ENCODE measurements at places on chromosomes 7 and 10. TPM values are rescaled to one million over a fixed set of nuclear protein-coding genes. Genes with fewer than 3 reads are reported as not detected.

NXPH1 gene
- total RNA-seq, result not detected

EFCAB10 gene
- total RNA-seq, result not detected

ZP3 gene
- total RNA-seq, result 0.87 TPM

EVX1 gene
- total RNA-seq, result not detected

THSD7A gene
- 1.6 TPM for total RNA-seq

RTKN2 gene
- total RNA-seq, result 1.3 TPM

FLNC gene
- total RNA-seq, result 462 TPM

STEAP4 gene
- total RNA-seq, result 1.7 TPM

GPR15LG gene
- total RNA-seq, result not detected

CALML5 gene
- total RNA-seq, result not detected

MRLN gene
- not detected for total RNA-seq

EBLN1 gene
- total RNA-seq, result not detected

TMEM26 gene
- 2.8 TPM for total RNA-seq

CNTNAP2 gene
- total RNA-seq, result 0.15 TPM

PRLHR gene
- not detected for total RNA-seq

MBLAC1 gene
- 2.5 TPM for total RNA-seq

AKR1C4 gene
- not detected for total RNA-seq

AUTS2 gene
- total RNA-seq, result 5.1 TPM
